Activated naive CD4-positive, alpha-beta T cell treated with anti-CD3 and anti-CD28 coated beads, Interleukin-2, amount 50 U/mL, for 16 hours (primary cell): ENCODE measurements at places on chromosomes 5 and 9.

GRCh38 chr9:25716220-25716872, 38.1 kb upstream of the TUSC1 start:
- no peak for DNase-seq

DNA sequence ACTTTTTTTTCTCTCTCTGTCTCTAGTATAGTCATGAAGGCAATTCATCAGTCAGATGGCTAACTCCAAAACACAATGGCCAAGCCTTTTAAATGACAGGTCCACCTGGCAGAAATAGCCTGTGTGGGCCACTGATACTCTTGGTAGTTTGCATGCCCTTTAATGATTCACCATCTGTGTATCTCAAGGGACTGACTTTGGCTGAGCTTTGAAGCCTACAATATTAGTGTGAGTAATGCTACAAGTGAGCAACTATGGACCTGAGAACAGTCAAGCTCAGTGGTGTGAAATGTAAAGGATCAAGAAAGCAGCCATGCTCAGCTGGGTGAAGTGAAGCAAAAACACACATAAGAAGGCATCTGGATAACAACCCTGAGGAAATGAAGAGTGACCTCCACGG, 506.9 kb downstream of the TLE1 start:
- no peak for DNase-seq

GRCh38 chr5:135055396-135055795, 21.4 kb upstream of the PITX1 start:
- no peak for DNase-seq

DNA sequence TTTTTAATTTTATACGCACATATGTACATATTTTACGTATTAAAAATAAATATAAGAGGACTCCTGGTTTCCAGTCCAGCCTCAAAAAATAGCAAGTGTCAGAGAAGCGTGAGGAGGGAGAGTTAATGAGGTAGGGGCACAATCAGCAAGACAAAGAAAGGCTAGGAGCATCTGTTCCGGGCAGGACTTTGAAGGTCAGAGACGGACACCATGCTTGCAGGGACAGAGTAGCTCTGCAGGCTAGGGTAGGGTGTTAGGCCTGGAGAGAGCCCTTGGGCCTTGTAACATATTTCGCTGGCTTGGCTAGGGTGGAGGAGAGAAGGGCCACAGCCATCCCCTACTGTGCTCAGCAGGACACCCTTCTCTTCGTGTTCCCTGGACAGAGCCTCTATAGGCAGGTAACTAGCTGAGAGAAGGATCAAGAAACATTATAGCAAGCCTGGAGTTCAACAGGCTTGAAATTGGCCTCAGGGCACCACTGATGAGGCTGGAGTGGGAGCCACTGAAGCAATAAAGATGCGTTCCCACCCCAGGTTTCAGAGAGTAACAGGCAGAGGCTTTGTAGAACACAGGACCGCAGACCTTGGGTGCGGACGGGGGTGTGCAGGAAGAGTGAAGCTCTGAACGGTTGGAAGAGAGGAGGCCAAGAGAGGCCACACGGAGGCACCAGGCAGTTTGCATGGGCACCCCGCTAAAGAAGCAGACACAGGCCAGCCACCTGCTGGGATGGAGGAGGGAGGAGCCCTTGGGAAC, 9.7 kb upstream of the IPPK start:
- no peak for DNase-seq

DNA sequence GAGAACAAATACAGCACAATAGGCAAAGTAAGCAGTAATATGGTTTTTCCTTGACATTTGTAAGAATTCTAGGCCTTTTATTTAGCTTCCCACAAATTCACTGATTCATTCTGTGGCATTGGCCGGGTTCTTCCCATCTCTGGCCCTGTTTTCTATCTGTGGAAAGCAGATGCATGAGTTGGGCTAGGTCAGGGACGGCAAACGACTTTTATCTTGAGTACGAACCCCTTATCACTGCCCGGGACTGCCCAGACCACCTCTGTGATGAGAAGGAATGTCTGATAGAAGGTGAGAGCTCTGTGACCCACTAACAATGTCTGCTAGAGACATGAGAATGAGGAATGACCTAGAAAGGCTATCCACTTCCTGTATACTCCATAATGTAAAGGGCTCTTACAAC, 35.4 kb upstream of the ADAM19 start:
- no peak for DNase-seq

- DNase-seq = no peak
Measured at GRCh38 chr9:14133394-14133793, 180.5 kb downstream of the NFIB start.

- DNase-seq = no peak
Measured at GRCh38 chr9:92142329-92142728, 27.1 kb upstream of the SPTLC1 start.

DNA sequence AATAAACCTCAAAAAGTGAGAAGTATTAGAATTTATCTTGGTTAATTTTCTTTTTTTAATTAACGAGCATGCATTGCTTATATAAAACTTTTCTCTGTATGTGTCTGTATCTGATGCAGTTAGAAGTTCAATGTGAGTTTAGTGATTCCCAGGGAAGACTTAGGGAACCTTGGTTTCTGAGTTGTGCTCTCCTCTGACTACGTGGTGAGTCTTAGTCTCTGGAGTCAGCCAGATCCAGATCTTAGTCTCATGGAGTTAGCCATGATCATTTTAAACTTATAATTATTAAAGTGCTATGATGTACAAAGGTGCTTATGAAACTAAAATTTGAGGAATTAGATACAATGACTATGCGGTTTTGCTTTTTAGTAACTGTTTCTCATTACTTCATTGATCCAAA, 285.3 kb upstream of the DMRT1 start:
- no peak for DNase-seq

DNA sequence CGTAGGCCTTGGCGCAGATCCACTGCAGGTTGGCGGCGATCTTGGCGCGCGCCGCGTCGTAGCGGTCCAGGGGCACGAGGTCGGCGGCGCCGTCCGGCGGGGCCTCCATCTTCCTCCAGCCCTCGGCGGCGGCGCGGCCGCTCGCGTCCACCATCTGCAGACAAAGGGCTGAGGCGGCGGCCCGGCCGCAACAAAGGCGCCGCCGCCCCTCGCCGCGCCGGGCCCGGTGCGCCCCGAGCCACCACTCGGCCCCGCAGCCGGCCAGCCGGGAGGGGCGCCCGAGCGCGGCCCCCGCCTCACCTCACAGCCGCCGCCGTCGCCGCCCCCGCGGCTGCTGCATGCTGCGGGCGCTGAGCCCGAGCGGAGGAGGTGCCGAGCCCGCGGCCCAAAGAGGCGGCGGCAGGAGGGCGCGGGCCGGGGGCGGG, 328 bp downstream of the CAMSAP1 start:
- DNase-seq = no peak
